ENCODE measurements at places on chromosomes 12 and 14. TPM values are rescaled to one million over a fixed set of nuclear protein-coding genes. Genes with fewer than 3 reads are reported as not detected.
A peak's percentile ranks its signal among the peaks of the same experiment; 100 is the strongest.

DNA sequence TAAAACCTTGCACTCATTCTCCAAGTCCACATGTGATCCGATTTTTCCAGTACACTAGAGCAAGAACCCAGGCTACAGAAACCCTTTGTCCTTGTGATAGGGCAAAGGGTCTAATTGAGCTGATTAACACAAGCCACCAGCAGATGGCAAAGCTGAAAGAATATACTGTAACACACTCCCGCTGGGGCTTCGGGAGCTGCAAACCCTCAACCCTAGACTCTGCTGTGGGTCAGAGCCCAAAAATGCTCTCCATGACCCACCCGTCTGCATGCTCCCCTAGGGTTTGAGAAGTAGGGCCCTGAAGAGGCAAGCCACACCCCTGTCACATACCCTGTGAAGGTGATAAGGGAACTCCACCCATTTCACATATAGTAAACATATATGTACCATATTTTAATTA is 33.6 kb upstream of the PCNX1 start:
- DNase-seq = no peak

GRCh38 chr12:19431407-19432308 is 7.6 kb upstream of the AEBP2 start:
- no peak for DNase-seq

CD163L1 gene
- not detected for polyA plus RNA-seq

GRCh38 chr14:20680363-20680762 is 4.0 kb upstream of the RNASE4 start:
- no peak for DNase-seq

DNA sequence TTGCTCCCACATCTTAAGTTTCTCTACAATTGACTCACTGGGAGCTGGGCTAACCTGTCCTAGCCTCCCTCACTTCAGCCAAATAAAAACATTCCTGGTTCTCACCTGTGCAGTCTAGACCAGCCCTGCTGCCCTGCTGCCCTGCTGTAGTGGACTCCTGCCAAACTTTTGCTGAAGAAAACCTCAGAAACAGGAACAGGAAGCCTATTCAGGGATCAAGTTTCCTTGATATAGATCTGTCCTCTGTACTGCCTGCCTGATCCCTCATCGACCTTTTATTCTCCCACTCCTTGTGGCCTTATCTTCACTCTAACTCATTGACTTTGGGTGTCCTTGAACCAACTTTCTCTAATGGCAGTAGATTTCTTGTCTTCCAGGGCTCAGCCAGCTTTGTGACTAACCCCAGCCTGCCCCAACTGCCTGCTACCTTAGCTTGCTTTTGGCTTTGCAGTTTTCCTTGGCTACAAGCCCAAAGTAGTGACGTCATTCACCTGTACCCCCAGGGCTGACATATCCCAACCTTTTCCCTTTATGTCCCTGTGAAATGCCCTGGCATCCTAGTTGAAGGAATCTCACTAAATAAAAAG is 234.8 kb downstream of the DUSP6 start:
- no peak for DNase-seq

GRCh38 chr14:95185033-95185766 is 27.9 kb upstream of the DICER1 start:
- DNase-seq = no peak

- no peak for DNase-seq
Measured at GRCh38 chr12:6321905-6322304, 11.4 kb downstream of the PLEKHG6 start.

GRCh38 chr14:25929881-25930615 is 667.8 kb downstream of the NOVA1 start:
- DNase-seq = no peak

DNA sequence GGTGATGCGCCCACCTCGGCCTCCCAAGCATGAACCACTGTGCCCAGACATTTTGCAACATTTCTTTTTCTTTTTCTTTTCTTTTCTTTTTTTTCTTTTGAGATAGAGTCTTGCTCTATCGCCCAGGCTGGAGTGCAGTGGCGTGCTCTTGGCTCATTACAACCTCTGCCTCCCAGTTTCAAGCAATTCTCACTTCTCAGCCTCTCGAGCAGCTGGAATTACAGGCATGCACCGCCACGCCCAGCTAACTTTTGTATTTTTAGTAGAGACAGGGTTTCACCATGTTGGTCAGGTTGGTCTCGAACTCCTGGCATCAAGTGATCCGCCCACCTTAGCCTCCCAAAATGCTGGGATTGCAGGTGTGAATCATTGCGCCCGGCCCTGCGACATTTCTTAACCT is 7.6 kb upstream of the CDC42BPB start:
- DNase-seq = no peak

DNA sequence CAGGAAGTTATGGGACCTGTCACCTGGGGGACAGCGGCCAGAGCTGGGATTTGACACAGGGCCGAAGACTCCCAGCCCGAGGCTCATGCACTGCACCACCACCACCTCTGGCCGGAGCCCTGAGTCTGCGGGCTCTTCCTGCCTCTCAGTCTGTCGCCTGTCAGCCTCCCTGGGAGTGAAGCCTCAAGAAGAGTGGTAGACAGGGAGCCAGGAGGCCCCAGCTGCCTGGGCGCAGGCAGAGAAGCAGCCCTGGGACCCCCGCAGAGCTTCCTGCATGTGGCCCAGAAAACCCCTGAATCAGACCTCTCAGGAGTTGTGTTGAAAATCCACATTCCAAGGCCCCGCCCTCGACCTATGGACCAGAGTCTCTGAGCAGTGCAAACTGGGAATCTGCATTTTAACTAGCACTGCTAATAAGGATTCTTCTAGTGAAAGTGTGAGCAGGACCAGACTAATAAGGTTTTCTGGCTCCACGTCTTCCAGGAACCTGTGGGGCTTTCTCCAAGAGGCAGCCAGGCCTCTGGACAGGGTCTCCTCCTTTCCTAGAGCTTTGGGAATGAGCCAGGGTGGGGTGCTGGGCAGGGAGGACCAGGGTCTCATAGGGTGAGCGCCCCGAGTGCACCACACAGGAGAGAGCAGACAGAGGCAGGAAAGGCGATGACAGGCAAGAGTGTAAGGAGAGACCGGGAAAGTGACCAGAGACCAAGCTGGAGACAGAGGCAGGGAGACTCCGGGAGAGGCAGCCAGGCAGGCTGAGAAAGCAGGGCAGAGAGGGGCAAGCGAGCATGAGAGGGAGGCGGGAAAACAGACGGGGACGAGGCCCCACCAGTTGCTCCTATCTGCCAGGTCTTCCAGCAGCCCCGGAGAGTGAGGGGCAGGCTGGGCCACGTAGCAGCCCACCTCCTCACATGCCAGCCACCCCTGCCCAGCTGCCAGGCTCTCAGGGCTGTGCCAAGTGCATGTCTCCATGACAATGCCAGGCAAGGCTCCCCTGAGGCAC is 112.4 kb downstream of the BCL11B start:
- DNase-seq = no peak

DNA sequence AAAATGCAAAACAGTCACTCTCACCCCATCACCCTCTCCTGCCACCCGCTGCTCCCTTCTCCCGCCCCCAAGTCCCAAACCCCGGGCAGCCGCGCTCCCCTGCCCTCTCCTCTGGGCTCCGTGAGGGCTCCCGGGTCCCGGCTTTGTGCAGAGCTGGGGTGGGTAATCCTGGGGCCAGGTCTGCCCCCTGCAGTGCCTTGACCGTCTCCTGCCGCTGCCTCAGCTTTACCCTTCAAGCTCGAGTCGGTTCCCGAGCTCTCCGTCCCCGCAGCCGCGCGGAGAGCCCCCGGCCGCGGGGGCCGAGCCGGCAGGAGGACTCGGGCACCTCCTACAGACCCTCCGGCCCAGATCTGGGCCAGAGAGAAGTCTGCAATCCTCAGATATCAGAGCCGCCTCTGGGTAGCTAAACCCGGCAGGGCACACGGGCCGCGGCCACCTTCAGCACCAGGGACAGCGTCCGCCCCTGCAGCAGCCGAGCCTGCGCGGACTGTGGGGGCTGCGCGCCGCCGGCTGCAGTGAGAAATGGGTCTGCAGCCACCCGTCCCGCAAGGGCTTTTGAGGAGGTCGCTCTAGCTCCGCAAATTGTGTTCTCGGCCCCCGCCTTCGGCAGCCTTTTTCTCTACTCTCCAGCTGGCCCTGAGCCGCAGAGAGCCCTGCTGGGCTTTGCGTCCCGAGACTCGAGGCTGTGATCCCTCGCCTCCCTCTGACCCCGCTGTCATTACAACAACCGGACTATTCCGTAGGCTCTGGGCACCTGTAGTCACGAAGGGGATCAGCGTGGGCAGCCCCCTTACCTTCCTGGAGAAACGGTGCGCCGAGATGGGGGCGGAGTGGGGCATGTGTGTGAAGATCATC is 1.2 kb downstream of the PRMT8 start:
- DNase-seq = peak; percentile 21

- no peak for DNase-seq
Measured at GRCh38 chr12:27331291-27331926, 1.2 kb upstream of the BMAL2 start.

NOXRED1 gene
- not detected for polyA plus RNA-seq

GRCh38 chr14:105247715-105248367 is 492 bp upstream of the BTBD6 start:
- no peak for DNase-seq
